Stimulated activated CD4-positive, alpha-beta T cell treated with anti-CD3 and anti-CD28 coated beads, Interleukin-1b, Interleukin-23, amount 100 ng/mL, for 24 hours (primary cell): ENCODE measurements at places on chromosomes 4 and X.

DNA sequence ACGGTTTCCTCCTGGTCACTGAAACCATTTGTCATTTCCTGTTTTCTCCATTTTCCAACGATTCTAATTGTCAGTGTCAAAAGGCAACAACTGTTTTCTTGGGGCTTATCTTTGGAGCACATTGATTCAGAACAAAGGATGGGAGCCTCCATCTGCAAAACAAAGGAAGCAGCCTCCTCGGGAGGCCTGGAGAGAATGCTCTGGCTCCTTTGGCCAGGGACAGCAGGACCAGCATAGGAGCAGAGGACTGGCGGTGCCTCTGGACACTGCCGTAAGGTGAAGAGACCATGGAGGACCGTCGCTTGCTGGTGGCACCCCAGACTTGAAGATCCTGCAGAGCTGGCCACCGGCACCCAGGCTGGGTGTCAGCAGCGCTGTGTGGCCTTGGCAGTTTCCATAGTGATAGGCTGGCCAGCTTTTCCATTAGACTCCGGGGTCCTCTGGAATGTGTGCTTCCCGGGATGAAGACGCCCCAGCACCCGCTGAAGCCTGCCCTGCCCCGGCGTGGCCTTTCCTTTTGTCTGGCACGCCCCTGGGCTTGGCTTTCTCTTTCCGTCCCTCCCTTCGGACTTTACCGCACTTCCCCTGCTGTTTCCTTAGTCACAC is 61.1 kb upstream of the MTM1 start:
- no peak for DNase-seq

- no peak for DNase-seq
Measured at GRCh38 chr4:56067826-56068225, 119.1 kb downstream of the CEP135 start.

DNA sequence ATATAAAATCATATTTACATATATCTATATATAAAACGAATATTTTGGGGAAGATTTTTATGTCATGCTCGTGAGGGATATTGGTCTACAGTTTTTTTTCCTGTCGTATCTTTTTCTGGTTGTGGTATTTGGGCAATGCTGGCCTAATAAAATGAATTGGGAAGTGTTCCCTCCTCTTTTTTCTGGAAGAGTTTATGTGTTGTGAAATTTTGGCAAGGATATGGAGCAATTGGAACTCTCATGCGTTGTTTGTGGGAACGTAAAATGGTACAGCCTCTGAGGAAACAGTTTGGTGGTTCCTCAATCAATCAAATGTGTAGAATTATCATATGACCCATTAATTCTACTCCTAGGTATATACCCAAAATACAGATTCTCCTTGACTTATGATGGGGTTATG is 69.8 kb downstream of the ZNF182 start:
- no peak for DNase-seq

DNA sequence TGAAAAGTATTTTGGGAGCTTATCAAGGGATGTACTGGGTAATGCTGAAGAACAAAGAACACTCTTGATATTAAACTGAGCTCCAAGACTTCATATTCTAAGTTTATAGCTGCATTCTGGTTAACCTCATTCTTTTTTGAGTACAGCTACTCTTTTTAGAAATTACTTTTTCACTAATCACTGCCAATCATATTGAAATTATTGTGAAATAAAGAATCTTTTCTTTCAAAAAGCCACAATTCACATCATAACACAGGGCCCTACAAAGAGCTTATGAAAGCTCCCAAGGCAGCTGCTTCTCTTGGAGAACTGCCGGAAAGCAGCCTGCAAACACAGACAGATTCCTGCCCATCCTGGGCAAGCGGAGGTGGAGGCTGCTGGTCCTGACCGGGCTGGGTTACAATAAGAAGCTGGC is 121.4 kb downstream of the RNF150 start:
- DNase-seq, result no peak

GRCh38 chrX:39814391-39814790 is 283.4 kb downstream of the BCOR start:
- DNase-seq, result no peak

DNA sequence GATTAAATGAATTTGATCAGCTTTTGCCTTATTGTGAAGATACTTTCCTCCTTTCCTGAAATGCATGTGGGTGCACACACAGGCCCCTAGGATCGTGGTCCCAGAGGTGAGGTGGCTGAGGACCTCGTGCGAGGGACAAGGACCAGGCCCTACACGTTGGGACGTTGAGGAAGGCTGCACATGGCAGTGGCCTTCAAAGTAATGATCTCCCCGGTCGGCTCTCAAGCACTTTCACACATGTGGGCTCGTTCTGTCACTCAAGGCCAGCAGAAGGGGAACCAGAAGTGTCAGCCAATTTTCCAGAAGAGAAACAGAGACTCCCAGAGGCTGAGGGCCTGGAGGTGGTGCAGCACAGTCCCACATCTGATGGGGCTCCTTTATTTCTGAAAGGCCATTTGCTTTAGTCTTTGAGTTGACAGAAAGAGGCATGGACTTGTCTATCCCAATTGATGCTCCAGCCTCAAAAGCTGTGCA is 196.8 kb downstream of the AFAP1 start:
- DNase-seq, result no peak

GRCh38 chr4:15525080-15525479 is 55.4 kb downstream of the CC2D2A start:
- DNase-seq, result no peak

DNA sequence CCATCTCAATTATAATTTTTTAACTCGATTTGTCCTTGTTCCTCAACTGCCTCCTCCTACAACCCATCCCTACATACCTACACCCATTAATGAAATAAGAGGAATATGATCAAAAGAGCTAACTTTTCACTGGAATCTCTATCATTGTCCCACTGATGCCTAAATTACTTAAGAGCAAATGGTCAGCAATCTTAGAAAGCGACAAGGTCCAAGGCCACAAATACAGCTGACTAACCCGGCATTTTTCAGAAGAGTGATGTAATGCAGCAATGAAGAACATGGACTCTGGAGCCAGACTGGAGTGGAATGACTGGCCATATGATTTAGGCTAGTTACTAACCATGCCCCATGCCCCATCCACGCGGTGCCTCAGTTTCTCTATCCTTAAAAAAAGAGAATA is 56.2 kb downstream of the PPA2 start:
- DNase-seq, result no peak

DNA sequence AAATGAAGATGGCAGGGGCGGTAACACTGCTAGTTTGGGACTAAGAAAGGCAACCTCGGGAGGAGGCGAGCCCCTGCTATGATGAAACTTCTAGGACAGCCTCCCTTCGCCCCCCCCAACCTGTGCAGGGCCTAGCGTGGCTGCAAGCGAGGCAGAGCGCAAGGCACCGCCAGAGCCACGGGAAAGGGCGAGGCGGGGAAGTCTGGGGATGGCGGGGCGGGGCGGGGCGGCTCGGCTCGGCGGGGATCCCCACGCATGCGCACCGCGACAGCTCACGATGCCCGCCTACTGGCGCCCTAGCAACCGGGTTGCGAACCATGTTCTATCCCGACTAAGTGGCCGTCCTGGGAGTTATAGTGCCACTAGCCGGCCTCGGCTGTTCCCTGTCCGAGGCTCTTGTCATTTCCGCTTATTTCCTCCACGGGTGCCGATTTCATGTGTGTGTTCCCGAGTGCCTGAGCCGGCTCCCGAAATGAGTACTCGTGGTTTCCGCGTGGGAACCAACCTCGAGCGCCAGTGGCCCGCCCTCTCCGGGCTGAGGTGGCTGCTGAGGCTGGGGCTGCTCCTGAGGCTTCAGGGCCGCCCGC is 28.7 kb upstream of the RBMX start:
- peak; percentile 47 for DNase-seq

- no peak for DNase-seq
Measured at GRCh38 chr4:155609455-155610059, 57.1 kb upstream of the GUCY1A1 start.

DNA sequence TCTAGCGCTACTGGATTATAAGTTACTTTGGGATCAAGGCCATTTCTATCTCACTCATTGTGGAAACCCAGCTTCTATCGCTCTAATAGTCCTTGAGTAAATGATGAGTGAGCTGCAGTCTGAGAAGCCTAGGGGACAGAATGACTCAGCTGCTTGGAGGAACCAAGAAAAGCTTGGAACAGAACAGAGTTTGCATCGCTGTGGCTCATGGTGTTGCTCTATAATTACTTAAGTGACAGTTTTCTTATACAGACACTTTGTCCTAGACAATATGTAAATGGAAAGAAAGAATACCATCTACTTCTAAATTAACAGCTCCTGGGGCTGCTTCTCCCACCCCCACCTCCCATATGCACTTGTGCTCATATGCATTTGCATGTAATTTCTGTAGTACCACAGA is 156.9 kb downstream of the SLIT2 start:
- DNase-seq, result no peak

DNA sequence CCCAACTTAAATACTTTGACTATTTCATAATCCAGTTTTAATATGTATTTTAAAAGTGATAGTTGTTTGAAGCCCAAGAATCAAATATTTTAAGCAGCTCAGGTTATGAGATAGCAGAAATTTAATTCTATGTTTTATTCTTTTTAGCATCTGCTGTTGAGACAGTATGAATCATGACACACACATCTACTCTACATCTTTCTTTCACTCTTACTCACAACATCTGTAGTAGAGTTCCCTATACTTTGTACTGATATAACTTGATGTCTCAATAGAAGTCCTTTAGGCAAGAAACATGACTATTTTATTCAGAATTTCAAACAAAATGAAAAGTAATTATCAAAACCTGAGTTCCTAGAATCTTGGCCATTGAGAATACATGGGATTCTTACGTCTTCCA is 187.9 kb upstream of the GNPDA2 start:
- DNase-seq, result no peak

GRCh38 chr4:6116696-6117285 is 83.6 kb downstream of the JAKMIP1 start:
- DNase-seq, result no peak

- no peak for DNase-seq
Measured at GRCh38 chr4:108940149-108940548, 177.3 kb upstream of the ETNPPL start.

DNA sequence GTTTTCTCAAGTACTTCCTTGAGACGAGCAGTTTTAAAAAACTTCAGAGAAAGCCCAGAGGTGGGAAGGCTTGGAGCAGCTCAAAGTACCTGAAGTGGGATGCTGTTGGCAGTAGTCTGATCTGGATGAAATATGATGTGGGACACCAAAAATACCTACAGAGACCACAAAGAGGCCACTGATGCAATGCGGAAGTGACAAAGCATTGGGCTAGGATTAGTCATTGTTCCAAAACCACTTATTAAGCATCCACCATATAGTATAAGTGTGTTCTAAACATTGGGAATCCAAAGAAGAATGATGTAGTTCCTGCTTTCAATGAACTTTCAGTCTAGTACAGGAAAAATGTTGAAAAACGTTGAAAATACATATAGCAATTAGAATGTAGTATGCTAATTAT is 386.1 kb upstream of the CNKSR2 start:
- no peak for DNase-seq

DNA sequence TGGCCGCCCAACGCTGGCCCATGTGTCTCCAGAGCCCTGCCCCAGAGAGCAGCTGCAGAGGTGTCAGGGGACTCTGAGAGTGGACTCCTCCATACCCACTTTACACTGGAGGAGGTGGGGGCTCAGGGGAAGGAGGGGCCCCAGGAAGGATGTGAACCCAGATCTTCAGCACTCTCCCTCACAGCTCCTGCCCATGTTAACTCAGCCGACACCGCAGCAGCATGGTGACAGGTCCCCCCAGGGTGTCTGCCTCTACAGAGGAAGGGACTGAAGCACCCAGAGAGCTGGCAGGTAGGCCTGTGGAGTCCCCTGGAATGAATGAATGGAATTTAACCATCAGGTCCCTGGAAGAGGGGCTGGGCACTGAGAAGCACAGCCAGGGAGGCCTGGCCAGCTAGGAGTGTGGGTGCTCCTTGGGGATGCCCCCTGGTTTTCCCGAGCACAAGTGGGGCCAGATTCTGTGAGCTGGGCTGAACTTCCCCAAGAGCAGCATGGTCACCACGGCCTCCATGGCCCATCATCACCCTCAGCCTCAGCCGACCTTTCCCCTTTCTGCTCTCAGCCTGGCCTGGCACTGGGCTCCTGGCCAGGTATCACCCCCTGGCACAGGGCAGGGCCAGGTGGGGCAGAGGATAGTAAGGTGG is 21.9 kb downstream of the SH3BP2 start:
- no peak for DNase-seq

DNA sequence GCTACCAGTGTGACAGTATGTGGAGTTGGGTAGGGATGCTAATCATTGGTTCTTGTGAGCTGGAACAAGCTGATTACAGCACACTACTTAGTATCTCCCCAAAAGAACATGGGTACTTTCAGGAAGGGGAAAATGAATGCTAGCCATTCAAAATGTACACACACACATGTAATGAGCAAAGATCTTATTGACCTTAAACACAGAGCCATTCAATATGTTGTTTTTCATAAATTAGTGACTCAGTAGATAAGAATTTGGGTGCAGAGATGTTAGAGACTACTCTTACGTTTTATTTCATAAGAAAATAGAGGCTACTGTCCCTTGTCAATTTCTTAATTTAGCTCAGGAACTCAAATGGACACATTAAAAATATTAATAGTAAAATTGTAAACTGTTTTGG is 509.5 kb upstream of the ATOH1 start:
- DNase-seq, result no peak

GRCh38 chr4:104492183-104492771 is 2.4 kb downstream of the CXXC4 start:
- no peak for DNase-seq

DNA sequence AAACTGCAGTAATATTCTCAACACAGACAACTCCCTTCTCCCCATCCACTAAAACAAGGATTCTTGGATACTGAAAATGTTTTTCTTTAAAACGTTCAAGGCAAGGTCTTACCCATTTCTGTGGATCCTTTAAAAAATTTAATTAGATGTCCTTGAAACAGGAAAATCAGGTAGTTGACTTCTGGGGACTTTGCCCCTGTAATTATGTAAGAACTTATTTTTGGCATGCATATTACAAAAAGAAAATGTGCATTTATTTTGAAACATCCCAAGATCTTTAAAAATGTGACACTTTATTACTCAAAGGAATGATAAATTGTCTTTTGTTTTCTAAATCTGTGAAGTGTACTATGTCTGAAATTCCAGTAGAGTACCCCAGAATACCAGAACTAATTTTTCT is 25.8 kb downstream of the GUCY1B1 start:
- DNase-seq, result no peak
